ENCODE measurements at places on chromosomes 6 and 20.

DNA sequence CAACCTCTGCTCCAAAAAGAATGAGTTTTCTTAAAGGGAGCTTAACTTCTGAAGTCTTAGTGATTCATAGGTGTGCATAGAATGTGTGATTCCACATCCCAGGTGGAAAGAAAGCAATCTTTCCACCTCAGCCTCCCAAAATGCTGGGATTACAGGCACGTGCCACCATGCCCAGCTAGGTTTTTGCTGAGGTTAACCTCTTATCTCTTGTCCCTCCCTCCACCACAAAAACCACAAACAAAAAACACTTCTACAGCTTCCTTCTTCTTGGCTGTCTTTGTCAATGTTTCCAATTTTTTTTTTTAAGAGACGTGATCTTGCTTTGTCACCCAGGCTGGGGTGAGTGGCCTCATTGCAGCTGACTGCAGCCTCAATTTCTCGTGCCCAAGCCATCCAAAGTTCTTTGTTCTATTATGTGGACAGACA is 8.1 kb upstream of the CSE1L start:
- no peak for DNase-seq

DNA sequence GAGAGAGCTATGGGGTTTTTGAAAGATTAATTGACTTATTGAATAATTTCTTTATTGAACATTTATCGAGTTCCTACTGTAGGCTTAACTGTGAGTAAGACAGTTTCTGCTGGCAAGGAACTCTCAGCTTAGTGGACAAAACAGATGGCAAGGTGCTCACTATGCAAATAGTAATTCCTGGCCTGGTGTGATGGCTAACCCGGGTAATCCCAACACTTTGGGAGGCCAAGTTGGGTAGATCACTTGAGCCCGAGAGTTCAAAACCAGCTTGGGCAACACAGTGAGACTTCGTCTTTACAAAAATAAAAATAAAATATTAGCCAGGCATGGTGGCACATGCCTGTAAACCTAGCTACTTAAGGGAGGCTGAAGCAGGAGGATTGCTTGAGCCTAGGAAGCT is 13.5 kb upstream of the TGM2 start:
- no peak for DNase-seq

- no peak for DNase-seq
Measured at GRCh38 chr6:112409311-112409710, 62.2 kb downstream of the RFPL4B start.

GRCh38 chr6:25413207-25413905 is 134.2 kb downstream of the CARMIL1 start:
- DNase-seq, result no peak

DNA sequence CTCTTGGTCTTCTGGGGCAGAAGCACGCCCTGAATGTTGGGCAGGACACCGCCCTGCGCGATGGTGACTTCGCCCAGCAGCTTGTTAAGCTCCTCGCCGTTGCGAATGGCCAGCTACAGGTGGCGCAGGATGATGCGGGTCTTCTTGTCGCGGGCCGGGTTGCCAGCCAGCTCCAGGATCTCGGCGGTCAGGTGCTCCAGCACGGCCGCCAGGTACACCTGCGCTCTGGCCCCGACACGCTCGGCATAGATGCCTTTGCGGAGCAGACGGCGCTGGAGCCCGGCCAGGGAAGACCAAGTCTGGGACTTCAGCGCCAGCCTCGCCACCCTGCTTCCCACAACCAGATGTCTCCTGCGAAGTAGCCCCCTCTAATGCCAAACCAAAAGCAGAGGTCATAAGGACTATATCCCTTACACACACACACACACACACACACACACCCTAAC is 8.0 kb upstream of the SLC17A3 start:
- DNase-seq, result peak; percentile 61
